RKO (cell line): ENCODE measurements at places on chromosomes 16 and 17.

GRCh38 chr16:24580665-24581064 lies 41.3 kb downstream of the RBBP6 start:
- DNase-seq: peak; percentile 16

DNA sequence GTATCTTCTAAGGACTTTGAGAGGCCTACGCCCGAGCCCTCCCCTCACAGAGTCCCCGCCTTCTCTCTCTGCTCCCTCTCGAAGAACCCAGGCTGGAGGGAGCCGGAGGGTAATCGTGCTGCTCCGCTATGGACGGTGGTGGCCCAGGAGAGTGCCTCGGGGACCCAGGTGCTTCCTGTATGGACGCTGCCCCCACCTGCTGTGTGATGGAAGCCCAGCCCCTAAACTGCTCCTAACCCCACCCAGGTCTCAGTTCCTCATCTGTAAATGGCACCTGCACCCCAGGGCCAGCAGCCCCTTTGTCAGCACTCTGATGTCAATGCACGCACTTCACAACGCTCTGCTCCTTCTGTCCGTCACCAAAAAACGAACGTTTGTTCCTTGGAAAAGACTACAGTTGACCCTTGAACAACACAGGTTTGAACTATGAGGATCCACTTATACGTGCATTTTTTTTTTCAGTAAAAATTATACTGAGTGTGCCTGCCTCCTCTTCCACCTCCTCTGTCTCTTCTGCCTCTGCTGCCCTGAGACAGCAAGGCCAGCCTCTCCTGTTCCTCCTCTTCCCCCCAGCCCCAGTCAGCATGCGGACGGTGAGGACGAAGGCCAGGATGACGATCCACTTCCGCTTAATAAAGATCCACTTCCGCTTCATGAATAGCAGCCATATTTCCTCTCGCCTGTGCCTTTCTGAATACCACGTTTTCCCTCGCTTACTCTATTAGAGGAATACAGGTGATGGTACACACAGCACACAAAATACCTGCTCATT lies 118.3 kb downstream of the BANP start:
- DNase-seq: no peak

DNA sequence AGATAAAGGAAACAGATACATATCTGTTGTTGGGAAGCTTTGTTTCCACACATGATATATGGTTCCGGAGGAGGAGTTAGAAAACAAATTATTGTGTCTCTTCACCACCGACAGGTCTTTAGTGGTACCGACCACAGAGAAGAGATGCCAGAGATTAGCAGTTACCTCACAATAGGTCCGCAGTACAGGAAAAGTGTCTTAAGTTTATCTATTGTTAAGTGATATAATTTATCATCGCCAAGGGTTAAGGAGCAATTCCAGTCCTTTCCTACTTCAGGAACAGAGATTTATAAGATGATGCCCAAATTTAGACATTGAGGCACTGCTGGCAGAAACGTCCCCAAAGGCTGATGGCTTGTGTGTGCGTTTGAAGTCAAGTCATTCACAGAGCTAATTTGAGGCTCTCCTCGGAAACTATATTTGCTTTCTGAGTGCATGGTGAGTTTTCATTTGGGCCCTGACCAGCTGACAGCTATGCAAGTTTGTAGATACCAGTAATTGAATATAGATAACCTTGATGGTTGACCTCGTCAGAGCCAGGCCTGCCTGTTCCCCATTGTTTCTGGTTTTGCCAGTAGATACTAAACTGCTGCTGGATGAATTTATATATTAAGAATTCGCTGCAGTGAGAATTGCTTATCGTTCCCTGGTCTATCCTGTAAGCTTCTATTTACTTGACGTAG lies 196.4 kb upstream of the IRX3 start:
- DNase-seq: no peak

GRCh38 chr17:63641692-63642448 lies 19.7 kb downstream of the MAP3K3 start:
- DNase-seq: no peak
